ENCODE measurements at places on chromosomes 4 and X.
A peak's percentile ranks its signal among the peaks of the same experiment; 100 is the strongest.

GRCh38 chrX:66638591-66639500, at the start of gene EDA2R:
EDA2R (minus strand) TSS chrX:66639078; CDS start chrX:66616020, 23,058 bp downstream.
- DNase-seq = peak; percentile 35

- DNase-seq = no peak
These were observed 713 bp downstream of the PLXNB3 start for GRCh38 chrX:153764786-153765137.

GRCh38 chr4:24930151-24930550, 17.3 kb upstream of the CCDC149 start:
- no peak for DNase-seq

- no peak for DNase-seq
These were observed 71.9 kb downstream of the MAGEB17 start for GRCh38 chrX:16239211-16239610.

GRCh38 chr4:155703486-155704247, 37.0 kb downstream of the GUCY1A1 start:
- DNase-seq = no peak

DNA sequence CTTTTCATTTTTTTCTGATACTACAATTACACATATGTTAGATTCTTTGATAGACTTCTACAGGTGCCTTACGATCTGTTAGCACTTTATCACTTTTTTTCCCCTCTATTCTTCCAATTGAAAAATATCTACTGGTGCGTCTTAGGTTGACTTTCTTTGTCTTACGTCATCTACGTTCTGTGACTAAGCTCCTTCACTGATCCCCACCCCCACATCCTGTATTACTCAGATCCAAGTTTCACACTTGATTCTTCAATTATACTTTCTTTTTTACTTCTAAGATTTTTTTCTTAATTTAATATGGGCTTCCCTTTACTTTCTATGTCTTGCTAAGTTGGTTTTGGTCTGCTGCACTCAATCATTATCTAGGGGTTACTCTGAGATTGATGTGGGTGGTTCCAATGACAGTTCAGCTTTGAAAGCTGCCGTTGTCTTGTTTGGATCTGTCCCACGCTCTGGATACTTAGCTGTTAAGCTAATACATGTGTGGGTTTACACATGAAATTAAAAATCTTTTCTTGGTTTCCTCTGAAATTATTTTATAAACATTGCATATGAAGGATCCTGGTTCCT, 1321.1 kb downstream of the RAPGEF2 start:
- no peak for DNase-seq

- no peak for DNase-seq
These were observed 37.2 kb downstream of the RBM46 start for GRCh38 chr4:154818230-154818629.

DNA sequence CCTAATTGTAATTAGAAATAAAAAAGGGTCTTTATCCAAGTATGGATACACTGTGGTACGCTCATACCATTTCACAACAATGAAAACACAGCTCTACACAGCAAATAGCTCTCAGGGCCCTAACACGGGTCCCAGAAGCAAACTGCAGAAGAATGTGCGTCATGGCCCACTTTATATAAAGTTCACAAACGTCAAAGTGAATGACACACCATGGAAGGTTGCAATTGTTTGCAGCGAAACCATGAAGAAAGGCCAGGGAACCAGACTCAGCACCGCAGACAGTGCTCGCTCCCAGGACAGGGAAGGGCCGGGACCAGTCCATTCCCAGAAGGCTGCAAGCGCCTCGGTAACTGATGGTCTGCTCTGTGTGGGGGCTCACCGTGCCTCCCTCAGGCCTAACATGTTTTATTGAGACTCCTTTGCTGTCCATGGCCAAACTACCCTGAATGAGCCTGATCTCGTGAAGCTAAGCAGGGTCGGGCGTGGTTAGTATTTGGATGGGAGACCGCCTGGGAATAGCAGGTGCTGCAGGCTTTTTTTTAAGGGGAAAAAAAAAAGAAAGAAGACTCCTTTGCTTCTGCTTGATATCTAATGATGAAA, 47.8 kb downstream of the ACOX3 start:
- DNase-seq = peak; percentile 10

DNA sequence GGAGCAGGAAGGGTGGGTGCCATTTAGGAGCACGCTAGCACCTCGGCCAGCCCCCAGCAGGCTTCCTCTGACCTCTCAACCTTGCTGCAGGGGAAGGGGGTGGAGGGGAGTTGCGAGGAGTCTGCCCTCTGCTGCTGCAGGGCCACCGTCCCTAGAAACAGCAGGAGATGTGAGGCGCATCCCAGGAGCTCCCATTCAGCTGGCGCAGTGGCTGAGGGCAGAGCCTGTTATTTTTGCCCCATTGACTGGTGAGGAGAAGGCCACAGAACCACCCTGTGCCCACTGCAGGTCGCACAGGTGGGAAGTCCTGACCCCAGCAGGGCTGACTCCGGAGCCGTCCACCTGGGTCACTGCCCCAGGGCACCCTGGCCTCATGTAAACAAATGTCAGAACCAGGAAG, 8.0 kb downstream of the PDE6B start:
- no peak for DNase-seq

- DNase-seq = no peak
These were observed 166.8 kb downstream of the SHROOM3 start for GRCh38 chr4:76601791-76602190.

DNA sequence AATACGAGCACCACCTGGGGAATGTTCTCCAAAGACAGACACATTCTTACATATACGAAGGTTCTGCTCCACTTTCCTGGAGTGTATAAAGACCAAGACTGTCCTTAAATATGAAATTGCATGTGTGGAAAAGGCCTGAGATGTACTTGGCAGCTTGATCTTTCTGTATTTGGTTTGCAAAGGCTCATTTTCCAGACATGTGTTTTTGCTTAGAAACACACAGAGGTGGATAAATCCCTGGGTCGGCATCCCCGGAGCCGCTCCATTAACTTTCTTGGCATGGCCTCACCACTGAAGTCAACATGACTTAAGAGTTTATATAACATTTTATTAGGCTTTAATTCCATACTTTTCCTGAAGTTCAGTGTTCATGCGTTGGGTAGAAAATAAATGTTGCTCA, 239.4 kb downstream of the LDB2 start:
- DNase-seq = no peak

Data from CD4-positive, alpha-beta T cell treated with Interleukin-21 for 1 hour (primary cell).